ENCODE measurements at places on chromosomes 6 and 20.

GRCh38 chr6:20746024-20746423, 211.8 kb downstream of the CDKAL1 start:
- no peak for DNase-seq

DNA sequence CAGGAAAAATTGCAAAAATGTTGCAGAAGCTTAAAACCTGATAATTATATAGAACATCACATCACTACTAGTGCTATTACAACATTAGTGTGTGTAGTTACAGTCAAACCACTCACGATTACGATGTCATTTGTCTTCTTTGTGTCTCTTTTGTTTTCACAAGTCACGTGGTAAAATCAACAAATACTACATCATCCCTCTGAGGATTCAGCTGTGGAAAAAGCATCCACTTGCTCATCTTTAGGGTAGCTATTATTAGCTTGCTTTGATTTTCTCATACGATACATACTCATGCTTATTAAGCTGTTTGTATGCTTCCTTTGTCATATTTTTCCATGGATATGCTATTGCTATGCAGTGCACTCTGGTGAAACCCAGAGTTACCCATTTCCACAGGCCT, 22.2 kb upstream of the ATXN1 start:
- DNase-seq: no peak

DNA sequence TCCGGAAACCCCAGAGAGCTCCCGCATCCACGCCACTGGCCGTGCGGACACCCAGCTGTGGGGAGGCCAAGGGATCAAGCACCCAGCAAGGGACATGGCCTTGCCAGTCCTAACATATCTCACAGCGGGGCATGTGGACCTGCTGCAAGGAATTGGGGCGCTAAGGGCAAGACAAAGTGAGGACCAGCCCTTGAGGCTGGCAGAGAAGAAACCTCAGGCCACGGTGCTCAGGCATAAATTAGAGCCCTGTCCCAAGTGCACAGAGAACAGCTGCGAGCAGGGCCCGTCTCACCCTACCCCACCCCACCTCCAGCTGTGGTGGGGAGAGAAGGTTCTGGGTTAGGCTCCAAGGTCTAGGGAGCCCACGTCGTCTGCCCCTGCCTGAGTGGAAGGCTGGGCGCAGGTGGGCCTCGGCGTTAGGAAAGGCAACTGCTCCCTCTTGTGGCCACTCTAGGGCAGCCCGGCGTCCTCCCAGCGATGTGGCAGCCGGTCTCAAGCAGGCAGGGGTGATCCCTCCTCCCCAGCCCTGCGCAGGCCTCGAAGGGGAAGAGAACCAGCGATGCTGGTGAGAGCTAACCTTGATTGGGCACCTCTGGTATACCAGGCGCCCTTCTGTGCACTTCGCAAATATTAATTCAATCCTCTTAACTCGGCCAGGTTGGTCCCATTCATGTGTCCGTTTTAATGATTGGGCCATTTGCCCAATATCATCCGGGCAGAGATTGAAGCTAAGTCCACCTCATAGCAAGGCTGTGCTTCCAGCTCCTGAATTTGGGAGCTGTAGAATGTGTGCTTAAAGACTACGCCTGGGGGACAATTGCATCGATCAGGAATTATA, 235.8 kb downstream of the NFATC2 start:
- DNase-seq: peak; percentile 90

GRCh38 chr20:18738055-18738454, 75.5 kb upstream of the SCP2D1 start:
- DNase-seq: no peak

DNA sequence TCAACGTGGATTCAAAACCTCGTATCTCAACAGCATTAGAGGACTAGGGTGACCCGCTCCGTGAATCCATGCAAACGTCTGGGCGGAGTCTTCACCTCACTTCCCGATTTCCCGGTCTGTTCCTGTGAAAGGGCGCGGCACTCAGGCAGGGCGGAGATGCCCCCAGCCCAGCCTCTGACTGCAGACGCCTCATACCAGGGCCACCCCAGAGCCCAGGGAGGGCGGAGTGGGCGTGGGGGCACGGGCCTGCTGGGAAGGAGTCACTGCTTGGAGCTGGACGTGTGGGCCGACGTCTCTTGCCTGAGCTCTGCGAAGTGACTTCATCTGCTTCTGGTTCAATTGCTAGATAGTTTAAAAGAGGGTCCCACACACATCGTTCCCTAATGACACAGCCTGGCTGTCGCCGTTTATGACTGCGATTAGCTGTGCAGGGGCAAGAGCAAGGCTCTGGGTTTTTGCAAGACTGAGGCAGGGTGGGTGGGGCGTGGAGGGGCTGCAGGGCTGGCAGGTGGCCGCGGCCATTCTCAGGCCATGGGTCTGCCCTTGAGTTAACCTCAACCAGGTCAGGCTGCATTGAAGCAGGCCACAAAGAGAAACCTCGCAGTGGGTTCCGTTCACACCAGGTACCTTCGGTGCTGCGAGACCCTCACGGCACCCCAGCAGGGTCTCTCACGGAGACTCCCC, 15.0 kb downstream of the SMOC2 start:
- DNase-seq: no peak

- DNase-seq: no peak
Observed at GRCh38 chr20:34546751-34547181, 11.8 kb upstream of the MAP1LC3A start.

DNA sequence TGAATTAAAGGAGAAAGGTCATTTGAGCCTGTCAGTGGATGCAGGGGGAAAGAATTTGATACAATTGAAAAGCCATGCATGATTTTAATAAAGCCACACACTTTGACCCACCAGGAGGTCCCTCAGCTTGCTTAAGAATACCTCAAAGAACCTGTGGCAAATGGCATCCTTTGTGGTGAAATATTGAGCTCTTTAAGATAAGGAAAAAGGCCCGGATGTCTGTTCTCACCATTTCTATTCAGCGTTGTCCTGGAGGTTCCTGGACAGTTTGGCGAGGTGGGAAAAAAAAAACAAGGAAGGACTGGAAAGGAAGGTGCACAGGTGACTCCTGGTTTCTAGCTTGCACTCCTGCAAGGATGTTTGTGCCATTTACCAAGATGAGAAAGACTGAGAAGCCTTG, 91.0 kb downstream of the TOX2 start:
- no peak for DNase-seq

DNA sequence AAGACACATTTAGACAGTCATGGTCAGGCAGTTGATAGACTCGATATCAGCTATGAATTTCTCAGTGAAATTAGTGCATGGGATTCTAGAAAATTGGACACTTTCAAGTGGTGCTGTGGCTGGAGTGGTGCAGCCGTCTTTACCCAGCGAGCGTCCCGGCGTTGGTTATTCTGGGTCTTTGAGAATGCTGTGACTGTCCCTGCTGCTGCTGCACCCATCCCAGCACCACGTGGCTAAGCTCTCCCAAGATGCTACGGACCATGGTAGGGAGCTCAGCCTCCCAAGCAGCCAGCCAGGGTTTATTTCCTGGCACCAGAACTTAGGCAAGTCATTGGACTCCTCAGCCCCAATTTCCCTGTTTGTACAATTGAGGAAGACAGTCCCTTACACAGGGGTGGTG, 147.2 kb upstream of the RPS6KA2 start:
- no peak for DNase-seq

All from retina (tissue), 1 donor.